Airway epithelial cell (primary cell): ENCODE measurements at places on chromosomes 7 and 10. TPM values are rescaled to one million over a fixed set of nuclear protein-coding genes. Genes with fewer than 3 reads are reported as not detected.

Gene MRPS24
- total RNA-seq = 156 and 209 TPM in 2 replicates

Gene CTAGE15
- 0.51 and 1.6 TPM in 2 replicates for total RNA-seq

Gene LEP
- 0.14 and 0.28 TPM in 2 replicates for total RNA-seq

Gene GLRX3
- total RNA-seq = 140 and 143 TPM in 2 replicates

Gene PLXNA4
- 0.07 TPM in 1 of 2 replicates, not detected in the other for total RNA-seq

Gene TPST1
- 14.8 and 19.1 TPM in 2 replicates for total RNA-seq

Gene PDZD7
- total RNA-seq = 0.88 and 1.2 TPM in 2 replicates

Gene SPDYE2
- not detected in 2 replicates for total RNA-seq

Gene GHRHR
- not detected in 2 replicates for total RNA-seq

Gene NFE2L3
- total RNA-seq = 11.4 and 12.5 TPM in 2 replicates

Gene EMX2
- total RNA-seq = not detected in 2 replicates

Gene PLA2G12B
- total RNA-seq = not detected in 2 replicates

Gene OPN4
- not detected in 2 replicates for total RNA-seq

Gene KLLN
- total RNA-seq = 0.28 and 0.63 TPM in 2 replicates

Gene ACBD7
- 0.28 and 0.74 TPM in 2 replicates for total RNA-seq

Gene AZGP1
- total RNA-seq = 0.21 TPM in 1 of 2 replicates, not detected in the other

Gene STAG3
- 0.07 and 0.14 TPM in 2 replicates for total RNA-seq

Gene SPDYE1
- total RNA-seq = not detected in 2 replicates

Gene SKIDA1
- total RNA-seq = 0.09 and 0.21 TPM in 2 replicates

Gene TRPV5
- total RNA-seq = not detected in 2 replicates

Gene ANXA8L1
- total RNA-seq = 291 and 296 TPM in 2 replicates

Gene FAM25A
- total RNA-seq = 20.3 and 29.8 TPM in 2 replicates

Gene PPP1R9A
- total RNA-seq = 0.19 and 0.42 TPM in 2 replicates

Gene OR2A42
- total RNA-seq = not detected in 2 replicates

Gene C7orf33
- not detected in 2 replicates for total RNA-seq

Gene EBLN1
- not detected in 2 replicates for total RNA-seq

Gene MYL10
- not detected in 2 replicates for total RNA-seq

Gene AGAP3
- 85.1 and 99.0 TPM in 2 replicates for total RNA-seq

Gene MYOZ1
- not detected in 2 replicates for total RNA-seq

Gene PSAP
- total RNA-seq = 482 and 505 TPM in 2 replicates

Gene MLXIPL
- 0.07 and 0.09 TPM in 2 replicates for total RNA-seq

Gene MDH2
- 173 and 222 TPM in 2 replicates for total RNA-seq

Gene ATG9B
- total RNA-seq = not detected in 2 replicates

Gene PNLIPRP2
- total RNA-seq = not detected in 2 replicates

Gene CALML3
- total RNA-seq = 7.7 and 9.0 TPM in 2 replicates

Gene HPSE2
- total RNA-seq = not detected in 2 replicates

Gene LRGUK
- not detected in 2 replicates for total RNA-seq

Gene C10orf67
- 0.28 TPM in 2 replicates for total RNA-seq

Gene GIMAP7
- total RNA-seq = not detected in 2 replicates

Gene TMEM72
- not detected in 2 replicates for total RNA-seq

Gene WNT8B
- total RNA-seq = 0.14 TPM in 1 of 2 replicates, not detected in the other

Gene SH2D4B
- not detected in 2 replicates for total RNA-seq

Gene TMEM178B
- not detected in 2 replicates for total RNA-seq

Gene ATOH7
- not detected in 2 replicates for total RNA-seq

Gene PLEKHA8
- total RNA-seq = 6.5 and 8.3 TPM in 2 replicates

Gene ZNF853
- total RNA-seq = 0.70 and 0.99 TPM in 2 replicates

Gene EXOC4
- total RNA-seq = 34.5 and 52.3 TPM in 2 replicates

Gene NODAL
- 0.28 TPM in 1 of 2 replicates, not detected in the other for total RNA-seq

Gene UCN3
- total RNA-seq = not detected in 2 replicates

Gene PRLHR
- total RNA-seq = not detected in 2 replicates
